ENCODE measurements at places on chromosomes 4 and X.
A peak's percentile ranks its signal among the peaks of the same experiment; 100 is the strongest.

GRCh38 chrX:138946926-138947325 is 235.4 kb upstream of the FGF13 start:
- peak; percentile 41 for DNase-seq

GRCh38 chr4:76595435-76595834 is 160.4 kb downstream of the SHROOM3 start:
- no peak for DNase-seq

- DNase-seq: peak; percentile 81
Measured at GRCh38 chr4:76830964-76831703, 66.8 kb downstream of the SOWAHB start.

DNA sequence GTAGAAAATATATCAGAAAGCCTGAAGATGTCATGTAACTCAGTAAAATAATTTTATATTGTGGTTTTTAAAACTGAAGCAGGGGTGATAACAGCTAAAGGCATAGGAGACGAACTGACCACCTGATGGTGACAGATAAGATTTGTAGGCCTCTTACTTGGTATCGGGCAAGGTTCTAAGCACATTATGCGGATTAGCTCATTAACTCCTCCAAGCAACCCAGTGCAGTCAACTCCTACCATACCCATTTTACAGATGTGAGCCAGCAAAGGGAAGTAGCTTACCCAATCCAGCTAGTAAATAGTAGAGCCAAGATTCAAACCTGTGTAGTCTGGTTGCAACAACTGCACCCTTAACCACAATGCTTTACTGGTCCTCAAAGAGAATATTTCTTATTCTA is 62.1 kb downstream of the CC2D2A start:
- DNase-seq: no peak

Data from fibroblast of mammary gland (primary cell).